ENCODE measurements at places on chromosomes 5 and 9. TPM values are rescaled to one million over a fixed set of nuclear protein-coding genes. Genes with fewer than 3 reads are reported as not detected.

Gene CCDC152
- 1.7 TPM for polyA plus RNA-seq

DNA sequence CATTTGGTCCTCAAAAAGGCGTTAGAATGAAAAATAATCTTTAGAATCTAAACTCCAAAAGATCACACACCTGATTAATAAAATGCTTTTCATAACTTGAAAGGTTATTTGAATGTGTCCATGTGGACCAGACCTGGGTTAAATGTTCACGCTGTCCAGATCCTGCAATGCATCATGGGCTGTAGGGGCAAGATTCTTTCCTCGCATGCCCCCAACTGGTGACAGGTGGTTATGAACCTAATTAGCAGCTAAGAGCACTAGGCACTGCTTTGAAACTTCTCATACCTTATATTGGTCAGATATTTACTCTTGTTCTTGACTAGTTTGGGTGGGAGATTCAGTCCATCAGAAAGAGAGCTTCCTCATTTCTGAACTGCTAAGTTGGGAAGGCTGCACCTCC, 19.3 kb upstream of the PIP5K1B start:
- H3K36me3 ChIP-seq = no peaks in the 10 kb centered on the region
- H3K4me3 ChIP-seq = no peak overlapping the region
- peaks cover 6% of the 10 kb centered on the region for H3K4me1 ChIP-seq
- no peak for DNase-seq
- H3K27ac ChIP-seq = no peak overlapping the region
- peaks cover 3% of the 10 kb centered on the region for H3K27me3 ChIP-seq

GRCh38 chr5:10192309-10192708, 57.4 kb downstream of the ATPSCKMT start:
- DNase-seq = no peak
- peaks cover 1% of the 10 kb centered on the region for H3K27me3 ChIP-seq
- no peak overlapping the region for H3K4me3 ChIP-seq

Gene PCDHA6
- not detected for polyA plus RNA-seq

- H3K4me3 ChIP-seq = peak overlapping the region; percentile 81
- H3K36me3 ChIP-seq = peaks cover 65% of the 10 kb centered on the region
- peaks cover 12% of the 10 kb centered on the region for H3K27me3 ChIP-seq
- H3K4me1 ChIP-seq = peaks cover 100% of the 10 kb centered on the region
These were observed 52.0 kb downstream of the SLC22A5 start for GRCh38 chr5:132421462-132421861.

DNA sequence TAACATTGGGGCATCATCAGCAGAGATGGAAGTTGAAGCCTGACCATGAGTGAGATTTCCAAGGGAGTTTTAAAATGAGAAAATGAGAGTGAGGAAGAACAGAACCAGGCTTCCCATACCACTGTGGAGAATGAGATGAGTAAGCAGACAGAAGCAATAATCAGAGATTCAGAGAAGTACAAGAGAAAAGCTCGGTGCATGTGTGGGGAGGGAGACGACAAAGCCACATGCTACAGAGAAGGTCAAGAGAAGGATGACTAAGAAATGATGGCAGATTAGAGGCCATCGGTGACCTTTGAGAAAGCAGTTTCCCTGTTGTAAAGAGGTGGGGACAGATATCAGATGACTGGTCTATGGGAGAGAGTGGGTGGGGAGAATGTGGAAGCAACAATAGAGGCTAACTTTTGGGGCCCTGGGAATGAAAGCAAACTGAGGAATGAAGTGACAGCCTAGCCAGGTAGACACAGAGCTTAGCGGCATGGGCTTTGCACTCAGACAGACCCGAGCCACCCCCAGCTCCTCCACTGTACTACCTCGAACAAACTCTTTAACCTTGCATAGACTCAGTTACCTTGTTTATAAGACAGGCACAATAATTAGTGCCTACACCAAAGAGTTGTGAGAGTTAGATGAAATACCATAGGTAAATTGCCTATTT, 207.7 kb downstream of the PIK3R1 start:
- H3K27ac ChIP-seq = peak overlapping the region; percentile 62
- H3K36me3 ChIP-seq = no peaks in the 10 kb centered on the region
- peaks cover 22% of the 10 kb centered on the region for H3K4me1 ChIP-seq
- H3K27me3 ChIP-seq = no peaks in the 10 kb centered on the region

Gene SLC1A1
- polyA plus RNA-seq = not detected

DNA sequence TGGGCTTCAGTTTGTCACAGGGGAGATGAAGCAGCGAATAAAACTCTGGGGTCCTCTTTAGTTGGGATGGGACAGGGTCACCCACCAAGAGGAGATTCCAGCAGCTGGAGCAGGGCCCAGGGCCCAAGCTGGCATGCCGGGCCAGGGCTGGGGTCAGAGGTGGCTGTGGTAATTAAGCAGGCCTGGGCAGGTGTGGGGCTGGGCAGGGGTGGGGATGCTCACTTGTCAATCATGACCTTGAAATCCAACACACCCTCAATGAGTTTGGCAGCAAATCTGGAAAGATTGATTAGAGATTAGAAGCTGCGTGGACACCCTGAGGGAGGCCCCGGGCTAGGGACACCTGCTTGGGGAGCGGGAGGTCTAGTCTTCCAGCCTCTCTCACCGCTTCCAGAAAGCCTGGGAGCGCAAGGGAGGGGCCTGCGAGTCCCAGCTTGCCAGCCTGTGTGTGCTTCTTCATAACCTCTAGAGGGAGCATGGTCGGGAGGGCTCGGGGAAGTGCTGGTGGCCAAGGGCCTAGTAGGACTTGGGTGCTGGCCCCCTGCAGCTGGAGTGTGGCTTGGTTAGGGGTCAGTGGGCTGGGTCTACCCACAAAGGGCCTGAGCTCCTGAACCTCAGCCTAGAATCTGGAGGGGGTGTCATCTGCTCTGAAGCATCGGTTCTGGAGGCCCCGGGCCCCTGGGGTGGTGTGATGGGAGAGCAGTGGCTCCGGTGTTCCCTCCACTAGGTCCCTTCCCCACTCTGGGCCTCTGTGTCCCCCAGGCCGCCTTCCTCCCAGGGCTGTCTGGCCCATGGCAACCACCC, 7.6 kb downstream of the CRAT start:
- no peak for DNase-seq
- no peak overlapping the region for H3K4me3 ChIP-seq
- no peak overlapping the region for H3K27ac ChIP-seq
- no peaks in the 10 kb centered on the region for H3K27me3 ChIP-seq
- H3K4me1 ChIP-seq = no peaks in the 10 kb centered on the region

DNA sequence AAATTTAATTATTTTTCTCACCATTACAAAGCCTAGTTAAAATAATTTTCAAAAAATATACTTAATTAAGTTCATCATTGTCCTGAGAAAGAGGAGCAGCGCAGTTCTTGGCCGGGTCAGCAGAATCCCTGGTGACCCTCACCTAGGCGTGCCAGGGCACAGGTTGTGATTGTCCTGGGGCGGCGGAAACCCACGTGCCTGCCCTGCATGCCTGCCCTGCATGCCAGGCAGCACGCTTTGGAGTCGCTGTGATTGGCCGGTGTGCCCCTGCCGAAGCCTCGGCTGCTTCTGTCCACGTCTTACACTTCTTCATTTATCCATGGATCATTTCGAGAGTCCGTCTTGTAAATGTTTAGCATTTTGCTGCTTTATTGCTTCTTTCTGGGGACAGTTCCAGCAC, 25.6 kb downstream of the SLC12A2 start:
- DNase-seq = no peak
- no peak overlapping the region for H3K27ac ChIP-seq
- peaks cover 10% of the 10 kb centered on the region for H3K36me3 ChIP-seq
- H3K4me3 ChIP-seq = no peak overlapping the region

Gene SLC36A2
- not detected for polyA plus RNA-seq

GRCh38 chr5:76642390-76643040, 19.3 kb upstream of the F2RL2 start:
- H3K36me3 ChIP-seq = peaks cover 36% of the 10 kb centered on the region
- peaks cover 5% of the 10 kb centered on the region for H3K27me3 ChIP-seq
- no peak overlapping the region for H3K4me3 ChIP-seq
- H3K4me1 ChIP-seq = peaks cover 13% of the 10 kb centered on the region
- no peak for DNase-seq

DNA sequence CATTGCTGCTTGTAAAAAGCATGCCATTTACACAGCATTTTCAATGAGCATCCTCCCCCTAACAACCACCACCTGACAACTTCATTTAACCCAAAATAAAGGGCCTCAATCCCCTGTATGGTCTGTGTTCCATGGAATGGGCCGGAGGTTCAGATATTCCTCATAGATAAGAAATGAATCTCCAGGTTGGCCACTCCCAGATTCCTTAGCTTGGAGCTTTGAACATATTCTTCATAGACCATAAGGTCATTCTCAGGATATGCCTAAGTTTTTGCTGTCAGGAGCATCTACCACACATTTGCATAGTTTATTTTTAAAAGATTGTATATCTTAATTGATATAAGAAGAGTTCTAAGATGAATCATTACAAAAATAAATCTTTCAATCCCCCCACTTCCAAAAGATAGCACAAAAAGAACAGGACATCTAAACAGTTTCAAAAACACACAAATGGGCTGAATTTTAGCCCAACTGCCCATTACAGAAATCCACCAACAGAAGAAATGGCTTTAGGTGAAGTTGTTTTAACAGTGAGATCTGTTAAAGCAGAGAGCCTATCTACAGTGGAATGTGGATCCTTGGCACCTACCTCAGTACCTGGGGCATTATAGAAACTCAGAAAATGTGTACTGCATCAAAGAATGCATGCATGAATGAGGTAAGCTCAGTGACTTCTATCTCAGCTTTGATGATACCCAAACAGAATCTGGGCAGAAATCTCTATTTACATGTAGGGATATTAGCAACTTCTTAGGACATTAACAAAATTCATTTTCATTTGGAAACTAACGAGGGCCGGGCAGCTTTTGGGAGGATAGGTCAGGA, 179.8 kb downstream of the SEC61B start:
- no peaks in the 10 kb centered on the region for H3K4me1 ChIP-seq
- DNase-seq = no peak
- H3K4me3 ChIP-seq = no peak overlapping the region
- peaks cover 3% of the 10 kb centered on the region for H3K27me3 ChIP-seq
- H3K27ac ChIP-seq = no peak overlapping the region
- H3K36me3 ChIP-seq = no peaks in the 10 kb centered on the region

DNA sequence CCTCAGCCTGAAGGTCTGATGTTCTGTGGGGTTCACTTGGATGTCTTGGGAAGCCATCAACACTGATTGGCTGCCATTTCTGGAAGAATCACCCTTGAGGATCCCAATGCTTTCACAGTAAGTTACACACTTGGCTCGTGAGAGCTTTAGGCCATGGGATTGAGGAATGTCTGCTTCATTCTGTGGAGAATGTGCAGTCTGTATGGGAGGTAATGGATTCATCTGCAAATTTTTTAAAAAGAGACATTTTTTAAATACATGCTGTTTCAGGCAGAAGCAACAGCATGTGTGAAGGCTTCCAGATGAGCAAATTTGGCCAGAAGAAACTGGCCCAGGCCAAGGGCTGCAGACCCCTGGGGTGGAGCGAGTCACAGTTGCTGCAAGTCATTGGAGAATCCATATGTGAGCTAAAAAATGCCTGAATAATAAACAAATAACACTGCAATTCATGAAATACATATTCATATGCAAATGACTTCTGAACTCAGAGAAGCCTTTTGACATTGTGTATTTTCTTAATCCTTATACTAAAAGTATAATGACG, 146.3 kb upstream of the RASEF start:
- no peaks in the 10 kb centered on the region for H3K27me3 ChIP-seq
- H3K36me3 ChIP-seq = no peaks in the 10 kb centered on the region
- no peaks in the 10 kb centered on the region for H3K4me1 ChIP-seq
- no peak overlapping the region for H3K4me3 ChIP-seq

Gene SPAG8
- polyA plus RNA-seq = 0.43 TPM

Gene FBN2
- not detected for polyA plus RNA-seq

DNA sequence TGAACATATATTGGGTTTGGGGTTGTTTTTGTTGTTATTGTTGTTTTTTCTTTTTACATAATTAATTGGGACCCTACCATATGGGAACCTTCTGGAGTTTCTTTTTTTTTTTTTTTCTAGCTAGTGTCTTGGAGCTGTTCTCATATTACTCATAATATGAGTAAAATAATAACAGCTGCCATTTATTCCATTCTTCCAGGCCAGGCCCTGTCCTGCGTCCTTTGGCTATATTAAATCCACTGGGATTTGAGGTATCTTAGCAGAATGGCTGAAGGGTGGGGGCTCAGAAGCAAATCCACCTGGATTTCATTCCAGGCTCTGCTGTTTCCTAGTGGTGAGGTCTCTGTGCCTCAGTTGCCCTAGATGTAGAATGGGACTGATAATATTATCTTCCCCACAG, 47.2 kb upstream of the RPL26L1 start:
- H3K4me3 ChIP-seq = no peak overlapping the region
- H3K36me3 ChIP-seq = peaks cover 14% of the 10 kb centered on the region
- no peak for DNase-seq
- H3K27ac ChIP-seq = no peak overlapping the region
- H3K27me3 ChIP-seq = no peaks in the 10 kb centered on the region

DNA sequence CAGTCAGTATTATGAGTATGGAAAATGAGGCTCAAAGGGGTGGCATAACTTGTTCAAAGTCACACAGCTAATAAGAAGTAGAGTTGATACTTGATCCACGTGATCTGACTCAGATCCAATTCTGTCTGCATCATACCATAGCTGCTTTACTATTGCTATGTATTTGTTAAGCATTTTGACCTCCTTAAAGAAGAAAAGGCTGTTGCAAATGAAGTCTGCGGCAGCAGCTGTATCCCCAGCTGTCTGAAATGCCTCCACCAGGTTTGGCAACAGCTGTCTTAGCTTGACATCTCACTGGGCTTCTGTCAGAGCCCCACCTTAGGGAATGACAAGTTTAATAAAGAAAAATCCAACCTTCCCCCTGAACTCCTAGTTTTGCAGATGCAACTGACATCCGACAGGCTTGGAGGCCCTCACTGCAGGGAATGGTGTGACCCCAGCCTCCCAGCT, 75.6 kb upstream of the SLC44A1 start:
- no peaks in the 10 kb centered on the region for H3K36me3 ChIP-seq
- no peaks in the 10 kb centered on the region for H3K4me1 ChIP-seq
- no peak overlapping the region for H3K27ac ChIP-seq
- no peak overlapping the region for H3K4me3 ChIP-seq
- DNase-seq = no peak

- no peak overlapping the region for H3K27ac ChIP-seq
- no peak for DNase-seq
- no peak overlapping the region for H3K4me3 ChIP-seq
- no peaks in the 10 kb centered on the region for H3K4me1 ChIP-seq
- H3K27me3 ChIP-seq = no peaks in the 10 kb centered on the region
These were observed 554.0 kb downstream of the TLE4 start for GRCh38 chr9:80125731-80126264.
